ENCODE measurements at places on chromosomes 5 and 9. TPM values are rescaled to one million over a fixed set of nuclear protein-coding genes. Genes with fewer than 3 reads are reported as not detected.

Gene NTNG2
- 7.6 TPM for total RNA-seq

Gene MXD3
- total RNA-seq = 10.1 TPM

Gene FOXD4L6
- not detected for total RNA-seq

Gene ELAVL2
- not detected for total RNA-seq

Gene PGM5
- 25.0 TPM for total RNA-seq

Gene EQTN
- total RNA-seq = not detected

Gene LHX6
- 16.9 TPM for total RNA-seq

Gene WDR38
- not detected for total RNA-seq

Gene OR1Q1
- not detected for total RNA-seq

Gene MAP1B
- total RNA-seq = 20.5 TPM

Gene RORB
- 2.1 TPM for total RNA-seq

Gene DMRT3
- not detected for total RNA-seq

Gene CD14
- total RNA-seq = 127 TPM

Gene PCDHGB1
- 2.0 TPM for total RNA-seq

Gene NR6A1
- 4.0 TPM for total RNA-seq

Gene ZNF366
- 12.2 TPM for total RNA-seq

Gene EDIL3
- total RNA-seq = 42.4 TPM

Gene SLC46A2
- total RNA-seq = 17.0 TPM

Gene TRPM6
- 1.2 TPM for total RNA-seq

Gene TNFSF15
- 8.5 TPM for total RNA-seq

Gene ZFR
- 60.4 TPM for total RNA-seq

Gene C5orf22
- total RNA-seq = 24.1 TPM

Gene SPATA31C1
- total RNA-seq = not detected

Gene CDKN2AIPNL
- total RNA-seq = 16.5 TPM

Gene GZMA
- total RNA-seq = 8.8 TPM

Gene EGFLAM
- total RNA-seq = 2.1 TPM

Gene FANCC
- 13.5 TPM for total RNA-seq

Gene CA9
- 0.55 TPM for total RNA-seq

Gene PCDHB3
- 1.9 TPM for total RNA-seq

Gene BARHL1
- not detected for total RNA-seq

Gene GGTA1
- total RNA-seq = 9.5 TPM

Gene SGCD
- 7.5 TPM for total RNA-seq

Gene PCAT7
- 0.35 TPM for total RNA-seq

Gene CARTPT
- total RNA-seq = not detected

Gene COL15A1
- total RNA-seq = 8.0 TPM

Gene SLC34A1
- not detected for total RNA-seq

Gene TAF7
- 60.4 TPM for total RNA-seq

Gene SARDH
- total RNA-seq = 6.8 TPM

Gene ACOT12
- not detected for total RNA-seq

Gene COL23A1
- total RNA-seq = 2.0 TPM

Gene SH3GL2
- total RNA-seq = 3.2 TPM

Gene HSPA9
- 164 TPM for total RNA-seq

Gene TEK
- 65.6 TPM for total RNA-seq

Gene MAMDC4
- 12.9 TPM for total RNA-seq

Gene PCDHB11
- 2.0 TPM for total RNA-seq

Gene CYSRT1
- total RNA-seq = 0.41 TPM

Gene CDH10
- total RNA-seq = not detected

Gene C9orf78
- total RNA-seq = 36.6 TPM

Gene CLK4
- 35.4 TPM for total RNA-seq

Gene C5orf58
- not detected for total RNA-seq

Gene SURF4
- 142 TPM for total RNA-seq

Gene ADAMTS16
- total RNA-seq = 0.26 TPM

Gene F2RL2
- 1.2 TPM for total RNA-seq

Gene SLC31A2
- 46.9 TPM for total RNA-seq

Measured in upper lobe of right lung (tissue), 1 donor.